ENCODE measurements at places on chromosomes 1 and 21. TPM values are rescaled to one million over a fixed set of nuclear protein-coding genes. Genes with fewer than 3 reads are reported as not detected.

DNA sequence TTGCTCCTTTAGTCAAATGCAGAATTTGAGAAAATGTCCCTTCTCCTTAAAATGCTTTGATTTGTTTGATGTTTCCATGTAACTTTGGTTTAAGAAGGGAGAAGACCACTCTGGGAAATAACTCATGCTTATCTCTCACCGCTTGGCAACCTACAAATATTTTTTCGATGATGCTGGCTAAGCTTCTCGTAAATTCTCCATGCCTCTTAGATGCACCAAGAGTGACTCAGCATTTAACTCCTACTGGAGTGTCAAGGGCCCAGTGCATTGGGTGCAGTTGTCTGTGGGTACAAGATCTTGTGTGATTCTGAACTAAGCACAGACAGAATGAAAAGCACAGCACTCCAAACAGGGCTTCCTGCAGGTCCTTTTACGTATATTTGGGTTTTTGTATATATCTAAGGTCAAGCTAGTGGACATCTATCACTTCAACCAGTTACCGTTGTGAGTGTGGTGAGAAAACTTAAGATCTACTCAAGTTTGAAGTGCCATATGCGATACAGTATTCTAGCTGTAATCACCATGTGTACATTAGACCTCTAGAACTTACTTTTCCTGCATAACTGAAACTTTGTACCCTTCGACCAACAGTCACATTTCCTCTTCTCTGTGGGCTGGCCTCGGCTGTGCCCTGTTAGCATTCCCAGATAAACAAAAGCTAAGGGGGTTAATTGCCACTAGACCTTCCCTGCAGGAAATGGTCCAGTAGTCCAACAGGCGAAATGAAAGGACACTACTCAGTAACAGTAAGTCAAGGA, 55.8 kb downstream of the COL18A1 start:
- DNase-seq: no peak
- H3K4me1 ChIP-seq: no peaks in the 10 kb centered on the region
- no peaks in the 10 kb centered on the region for H3K36me3 ChIP-seq
- no peak overlapping the region for H3K4me3 ChIP-seq
- no peak overlapping the region for H3K27ac ChIP-seq

DNA sequence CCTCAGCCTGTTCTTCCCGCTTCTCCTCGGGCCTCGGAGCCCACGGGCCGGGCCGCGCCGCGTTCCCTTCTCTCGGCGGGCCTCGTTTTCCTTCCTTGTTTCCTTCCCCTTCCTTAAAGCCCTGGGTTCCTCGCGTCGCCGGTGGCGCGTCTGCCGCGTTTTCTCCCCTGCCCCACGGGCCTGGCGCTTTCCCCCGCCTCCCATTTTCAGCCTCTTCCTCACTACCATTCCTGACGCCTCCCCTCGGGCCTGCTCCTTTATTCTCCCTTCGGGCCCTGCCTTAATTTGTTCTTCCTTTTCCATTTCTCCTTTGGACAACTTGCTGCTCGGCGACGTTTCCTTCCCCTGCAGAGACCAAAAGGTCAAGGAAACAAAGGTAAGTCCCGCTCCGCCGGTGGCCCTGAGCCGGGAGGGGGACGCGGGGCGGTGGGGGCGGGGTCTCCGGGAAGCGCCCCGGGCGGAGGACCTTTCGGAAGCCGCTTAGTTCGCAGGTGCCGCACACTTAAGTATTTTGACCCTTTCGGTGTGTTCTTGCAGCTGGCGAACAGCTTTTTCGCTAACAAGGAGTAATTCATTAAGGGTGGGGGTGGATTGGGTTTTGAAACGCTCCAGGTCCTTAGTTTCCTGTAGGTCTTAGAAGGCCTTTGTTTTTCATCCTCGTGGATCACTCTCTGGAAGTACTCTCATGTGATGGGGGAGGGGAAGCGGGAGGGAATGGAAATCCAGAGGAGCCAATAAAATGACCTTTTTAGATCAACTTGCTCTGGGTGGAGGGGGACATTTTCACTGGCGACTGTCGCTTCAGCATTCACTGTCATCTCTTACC, 780 bp downstream of the YTHDF2 start:
- peaks cover 27% of the 10 kb centered on the region for H3K4me1 ChIP-seq
- peak; percentile 82 for DNase-seq
- H3K4me3 ChIP-seq: peak overlapping the region; percentile 100
- H3K36me3 ChIP-seq: peaks cover 40% of the 10 kb centered on the region

DNA sequence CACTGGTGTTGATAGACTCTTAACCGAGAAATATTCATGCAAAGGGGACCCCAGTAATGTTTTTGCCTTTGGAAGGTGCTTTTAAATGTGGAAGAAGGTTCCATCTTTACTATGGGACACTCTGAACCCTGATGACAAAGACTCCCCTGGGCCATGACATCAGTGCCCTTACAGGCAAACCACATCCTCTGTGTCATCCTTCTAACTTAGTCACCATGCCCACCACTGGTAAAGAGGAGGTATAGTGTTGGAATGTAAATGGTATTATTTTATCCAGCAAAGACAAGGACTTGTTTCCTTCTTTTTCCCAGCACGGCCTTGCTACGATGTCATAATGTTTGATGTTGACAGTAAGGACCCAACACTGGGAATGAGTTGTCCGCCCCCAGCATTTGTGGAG, 12.6 kb downstream of the METTL13 start:
- H3K36me3 ChIP-seq: peaks cover 81% of the 10 kb centered on the region
- peak overlapping the region; percentile 91 for H3K27ac ChIP-seq
- peaks cover 22% of the 10 kb centered on the region for H3K4me1 ChIP-seq
- no peaks in the 10 kb centered on the region for H3K27me3 ChIP-seq

DNA sequence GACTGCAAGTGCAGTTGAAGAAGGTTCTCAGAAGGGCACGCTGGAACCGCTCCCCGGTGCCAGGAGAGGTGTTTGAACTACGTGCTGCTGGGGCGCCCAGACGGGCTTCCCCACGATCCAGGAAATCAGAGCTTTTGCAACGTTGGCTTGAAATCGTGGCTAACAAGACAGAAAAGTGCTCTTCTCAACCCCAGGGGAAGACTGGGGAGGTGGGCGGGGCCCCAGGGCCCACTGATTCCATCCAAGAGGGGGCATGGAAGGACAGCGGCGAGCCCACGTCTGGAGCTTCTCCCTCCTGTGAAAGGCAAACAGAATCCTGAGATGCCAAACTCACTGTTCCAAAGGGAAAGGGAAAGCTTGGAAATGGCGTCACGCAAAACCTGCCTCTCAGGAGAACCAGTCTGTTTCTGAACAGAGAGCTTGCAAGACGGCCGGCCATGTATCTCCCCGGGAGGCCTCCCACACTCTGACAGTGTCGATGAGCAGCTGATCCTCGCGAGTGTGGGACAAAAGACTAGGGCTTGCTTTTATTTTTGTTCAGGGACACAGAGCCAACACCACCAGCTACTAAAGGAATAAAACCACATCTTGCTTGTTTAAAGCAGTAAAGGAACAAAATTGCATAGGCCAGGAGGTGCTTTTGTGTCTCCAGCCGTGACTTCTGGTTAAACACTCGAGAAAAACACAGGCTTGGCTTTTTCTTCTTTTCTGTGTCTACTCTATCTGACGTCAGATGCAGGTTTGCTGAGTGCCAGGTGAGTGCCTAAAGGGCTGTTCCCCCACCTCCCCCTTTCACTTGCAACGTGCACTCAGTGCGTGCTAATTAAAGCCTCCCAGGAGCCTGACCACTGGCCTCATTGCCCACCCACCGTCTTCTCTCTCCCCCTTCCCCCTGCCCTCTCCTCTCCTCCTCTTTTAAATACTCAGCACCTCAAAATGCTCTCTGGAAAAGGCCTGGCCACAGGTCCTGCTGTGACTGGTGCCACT, 41.5 kb downstream of the LRRC3 start:
- no peak overlapping the region for H3K4me3 ChIP-seq
- H3K36me3 ChIP-seq: peaks cover 2% of the 10 kb centered on the region
- H3K27ac ChIP-seq: no peak overlapping the region
- H3K4me1 ChIP-seq: peaks cover 3% of the 10 kb centered on the region
- H3K27me3 ChIP-seq: peaks cover 6% of the 10 kb centered on the region
- no peak for DNase-seq

- no peaks in the 10 kb centered on the region for H3K36me3 ChIP-seq
- peaks cover 32% of the 10 kb centered on the region for H3K27me3 ChIP-seq
- H3K4me3 ChIP-seq: no peak overlapping the region
These were observed 95.7 kb upstream of the CD53 start for GRCh38 chr1:110777228-110777627.

GRCh38 chr1:52978045-52978444, 51.0 kb downstream of the SCP2 start:
- no peak for DNase-seq
- no peaks in the 10 kb centered on the region for H3K27me3 ChIP-seq
- no peak overlapping the region for H3K4me3 ChIP-seq

DNA sequence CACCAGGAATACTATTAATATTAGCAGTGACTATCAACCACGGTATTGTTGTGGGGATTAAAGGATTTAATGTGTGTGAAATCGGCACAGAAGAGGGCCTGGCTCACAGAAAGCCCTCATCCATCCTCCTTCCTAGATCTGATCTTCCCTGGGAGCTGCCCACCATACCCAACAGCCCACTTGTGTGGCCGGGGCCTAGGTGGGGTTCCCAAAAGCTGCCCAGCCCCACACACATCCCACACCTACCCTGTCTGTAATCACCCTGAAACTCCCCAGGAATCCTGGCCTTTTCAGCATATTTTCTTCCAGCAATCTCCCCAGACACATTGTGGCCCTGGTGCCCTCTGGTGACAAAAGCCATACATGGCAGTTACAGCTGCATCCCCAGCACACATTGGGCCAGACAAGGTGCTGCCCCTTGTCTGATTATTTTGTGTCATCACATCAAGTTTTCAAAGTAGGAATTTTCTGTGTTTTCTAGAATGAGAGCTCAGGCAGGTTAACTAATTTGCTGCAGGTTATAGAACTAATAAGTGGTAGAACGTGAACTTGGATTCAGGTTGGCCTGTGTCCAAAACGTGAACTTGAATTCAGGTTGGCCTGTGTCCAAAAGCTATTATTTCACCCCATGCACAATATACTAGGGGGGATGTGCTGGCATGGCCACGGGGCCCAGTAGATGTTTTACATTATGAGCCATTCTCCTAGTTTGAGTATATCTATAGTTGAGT, 5.3 kb upstream of the SLC6A9 start:
- DNase-seq: peak; percentile 91
- peak overlapping the region; percentile 18 for H3K27ac ChIP-seq
- H3K4me1 ChIP-seq: peaks cover 14% of the 10 kb centered on the region
- H3K4me3 ChIP-seq: no peak overlapping the region

- H3K27me3 ChIP-seq: peaks cover 18% of the 10 kb centered on the region
- no peak for DNase-seq
- H3K4me1 ChIP-seq: peaks cover 26% of the 10 kb centered on the region
- H3K36me3 ChIP-seq: peaks cover 2% of the 10 kb centered on the region
These were observed 30.1 kb downstream of the ATF3 start for GRCh38 chr1:212638492-212639151.

GRCh38 chr1:173017792-173018191, 32.9 kb downstream of the TNFSF18 start:
- H3K4me1 ChIP-seq: no peaks in the 10 kb centered on the region
- no peak overlapping the region for H3K4me3 ChIP-seq
- no peaks in the 10 kb centered on the region for H3K36me3 ChIP-seq

- no peaks in the 10 kb centered on the region for H3K36me3 ChIP-seq
- peaks cover 7% of the 10 kb centered on the region for H3K27me3 ChIP-seq
- no peaks in the 10 kb centered on the region for H3K4me1 ChIP-seq
These were observed 17.8 kb upstream of the FAM131C start for GRCh38 chr1:16091296-16091695.

GRCh38 chr1:203199816-203200571, 13.5 kb upstream of the CHI3L1 start:
- H3K4me1 ChIP-seq: no peaks in the 10 kb centered on the region
- H3K27ac ChIP-seq: no peak overlapping the region
- peaks cover 24% of the 10 kb centered on the region for H3K27me3 ChIP-seq
- no peak overlapping the region for H3K4me3 ChIP-seq
- DNase-seq: no peak
- no peaks in the 10 kb centered on the region for H3K36me3 ChIP-seq

DNA sequence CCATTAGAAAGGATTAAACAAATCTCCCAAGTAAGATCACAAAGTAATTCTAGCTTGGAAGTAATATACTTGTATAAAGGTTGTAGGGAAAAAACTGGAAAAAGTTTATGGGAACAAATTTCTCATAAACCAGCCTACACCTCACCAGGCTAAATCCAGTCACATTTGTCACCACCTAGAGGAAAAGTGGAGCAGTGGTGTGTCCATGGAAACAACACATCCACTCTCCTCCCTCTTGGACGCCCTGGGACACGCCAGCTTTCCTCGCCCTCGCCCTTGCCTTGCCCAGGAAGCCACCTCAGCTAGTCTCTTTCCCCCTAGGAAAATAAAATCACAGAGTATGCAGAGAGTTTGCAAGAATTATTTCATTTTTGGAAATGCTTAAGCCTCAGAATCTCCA, 2.2 kb downstream of the PALMD start:
- H3K4me3 ChIP-seq: no peak overlapping the region
- no peak overlapping the region for H3K27ac ChIP-seq
- no peaks in the 10 kb centered on the region for H3K4me1 ChIP-seq

DNA sequence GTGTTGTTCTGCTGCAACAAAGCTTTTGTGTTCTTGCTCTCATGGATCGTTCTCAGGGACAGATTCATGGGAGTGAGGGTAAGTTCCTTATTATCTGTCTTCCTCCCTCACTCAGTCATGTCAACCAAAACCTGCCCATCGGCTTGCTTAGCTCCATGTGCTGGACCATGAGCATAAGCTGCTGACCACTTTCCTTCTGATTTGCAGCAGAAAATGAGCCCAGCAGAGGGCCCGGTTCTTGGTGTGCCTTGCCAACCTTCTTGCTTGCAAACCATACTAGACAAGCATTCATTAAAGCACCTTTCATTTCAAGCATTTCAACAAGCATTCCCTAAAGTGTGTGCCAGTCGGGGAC, 64.0 kb upstream of the COA6 start:
- peaks cover 2% of the 10 kb centered on the region for H3K36me3 ChIP-seq
- H3K27me3 ChIP-seq: peaks cover 10% of the 10 kb centered on the region
- H3K27ac ChIP-seq: no peak overlapping the region
- H3K4me3 ChIP-seq: no peak overlapping the region
- peaks cover 18% of the 10 kb centered on the region for H3K4me1 ChIP-seq

GRCh38 chr1:199751962-199752687, 275.4 kb upstream of the NR5A2 start:
- no peaks in the 10 kb centered on the region for H3K4me1 ChIP-seq
- no peaks in the 10 kb centered on the region for H3K36me3 ChIP-seq
- no peak overlapping the region for H3K27ac ChIP-seq
- peaks cover 7% of the 10 kb centered on the region for H3K27me3 ChIP-seq

GRCh38 chr1:30475201-30475600, 248.2 kb downstream of the MATN1 start:
- no peak for DNase-seq
- no peaks in the 10 kb centered on the region for H3K36me3 ChIP-seq
- no peak overlapping the region for H3K4me3 ChIP-seq
- no peaks in the 10 kb centered on the region for H3K4me1 ChIP-seq

The TAL1 gene
- total RNA-seq: not detected

The AIM2 gene
- total RNA-seq: 75.9 TPM

The ERICH3 gene
- not detected for total RNA-seq

The PIAS3 gene
- 20.2 TPM for total RNA-seq

The TRPM2 gene
- 9.8 TPM for total RNA-seq

The OR6N1 gene
- not detected for total RNA-seq

The OR2T29 gene
- not detected for total RNA-seq

The PCBP3 gene
- total RNA-seq: 7.5 TPM

The REG4 gene
- 0.19 TPM for total RNA-seq

The DMRTA2 gene
- total RNA-seq: not detected

The SLFNL1 gene
- 0.14 TPM for total RNA-seq
